ENCODE measurements at places on chromosomes 5 and 9.

GRCh38 chr5:144236499-144236898, 65.8 kb downstream of the KCTD16 start:
- DNase-seq: no peak

DNA sequence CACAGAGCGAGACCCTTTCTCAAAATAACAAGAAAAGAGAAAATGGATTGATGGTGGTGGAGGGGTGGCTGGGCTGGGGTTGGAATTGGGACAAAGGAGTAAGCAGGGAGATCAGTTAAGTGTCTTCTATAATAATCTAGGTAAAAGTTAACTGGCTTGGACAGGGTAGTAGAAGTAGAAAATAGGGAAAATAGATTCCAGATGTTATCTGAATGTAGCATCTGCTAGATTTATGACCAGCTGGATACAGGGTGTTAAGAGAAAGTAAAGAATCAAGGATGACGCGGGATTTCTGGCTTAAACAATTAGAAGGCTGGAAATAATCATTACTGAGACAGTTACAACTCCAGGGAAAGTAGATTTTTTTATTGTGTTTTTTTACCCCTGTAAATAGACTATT, 13.0 kb downstream of the PPP6C start:
- DNase-seq: no peak

DNA sequence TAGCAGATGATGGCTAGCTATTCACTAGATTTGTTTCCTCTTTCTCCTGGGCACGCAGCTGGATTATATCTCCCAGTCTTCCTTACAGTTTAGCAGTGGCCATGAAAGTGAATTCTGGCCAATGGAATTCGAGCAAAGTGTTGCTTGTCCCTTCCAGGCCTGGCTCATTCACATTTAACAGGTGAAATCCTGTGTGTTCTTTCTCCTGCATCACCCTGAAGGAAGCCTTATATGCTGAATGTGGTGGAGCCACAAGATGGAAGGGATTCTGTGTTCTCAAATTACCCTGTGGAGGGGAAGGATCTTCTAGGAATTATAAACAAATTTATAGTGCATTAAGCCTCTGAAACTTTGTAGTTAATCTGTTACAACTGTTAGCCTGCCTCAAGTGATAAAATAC, 8.2 kb upstream of the ELOVL7 start:
- no peak for DNase-seq

- no peak for DNase-seq
These were observed 44.5 kb downstream of the CCDC125 start for GRCh38 chr5:69288069-69288468.

DNA sequence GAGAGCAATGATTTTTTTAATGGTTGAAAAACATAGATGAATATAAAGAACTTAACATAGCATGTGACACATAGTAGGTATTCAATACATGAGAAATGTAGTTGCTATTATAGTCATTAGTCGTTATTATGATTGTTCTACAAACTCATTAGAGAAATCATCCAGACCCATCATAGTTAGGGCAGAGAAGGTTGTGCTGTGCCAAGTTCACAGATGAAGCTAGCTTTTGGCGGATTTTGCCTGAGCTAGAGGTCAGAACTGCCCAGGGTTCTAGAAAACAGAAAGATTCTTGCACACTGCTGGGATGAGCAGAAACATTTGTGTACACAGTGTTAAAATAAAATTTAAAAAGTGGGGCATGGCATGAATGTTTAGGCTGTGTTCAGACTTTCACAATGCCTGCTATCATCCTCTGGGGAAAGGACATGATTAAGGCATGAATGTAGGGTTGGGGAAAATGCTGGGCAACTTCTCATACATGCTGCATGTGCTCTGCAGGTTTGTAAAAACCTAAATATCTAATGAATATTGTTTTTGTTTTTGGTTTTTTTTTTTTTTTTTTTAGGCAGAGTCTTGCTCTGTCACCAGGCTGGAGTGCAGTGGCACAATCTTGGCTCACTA, 33.3 kb upstream of the RAD23B start:
- no peak for DNase-seq

Measured in retina (tissue), 1 donor.